NT2/D1 (cell line): ENCODE measurements at places on chromosomes 1 and 21.
A peak's percentile ranks its signal among the peaks of the same experiment; 100 is the strongest.

DNA sequence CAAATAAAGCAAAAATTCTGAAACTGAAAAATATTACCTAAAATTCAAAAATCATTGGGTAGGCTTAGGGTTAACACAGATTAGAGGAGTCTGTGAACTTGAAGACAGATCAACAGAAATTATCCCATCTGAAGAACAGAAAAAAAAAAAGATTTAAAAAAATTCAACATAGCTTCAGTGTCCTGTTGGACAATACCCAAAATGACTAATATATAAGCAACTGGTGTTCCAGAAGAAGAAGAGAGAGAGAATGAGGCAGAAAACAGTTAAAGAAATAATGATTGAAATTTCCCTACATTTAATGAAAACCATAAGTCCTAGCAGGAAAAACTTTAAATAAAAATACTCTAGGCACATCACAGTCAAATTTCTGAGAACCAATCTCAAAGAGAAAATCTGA is 31.5 kb downstream of the TMCO1 start:
- no peak for DNase-seq

- DNase-seq: no peak
Observed at GRCh38 chr1:67614511-67614934, 70.5 kb upstream of the GADD45A start.

DNA sequence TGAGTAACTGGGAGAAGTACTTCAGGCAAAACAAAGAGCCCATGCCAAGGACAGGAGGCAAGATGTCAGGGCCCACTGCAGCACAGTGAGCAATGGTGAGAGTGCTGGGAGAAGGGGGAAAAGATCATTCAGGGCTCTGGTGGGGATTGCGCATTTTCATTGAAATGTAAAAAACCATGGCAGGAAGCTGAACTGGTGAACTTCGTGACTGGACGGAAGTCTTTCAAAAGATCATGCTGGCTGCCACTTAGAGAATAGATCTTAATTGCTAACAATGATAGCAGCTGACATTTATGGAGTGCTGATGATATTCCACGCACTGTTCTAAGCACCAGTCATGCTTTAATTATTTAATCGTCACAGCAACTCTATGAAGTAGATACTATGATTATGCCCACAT is 107.0 kb downstream of the TGFBR3 start:
- peak; percentile 40 for DNase-seq

- no peak for DNase-seq
Observed at GRCh38 chr21:29396951-29397455, 98.3 kb downstream of the BACH1 start.

DNA sequence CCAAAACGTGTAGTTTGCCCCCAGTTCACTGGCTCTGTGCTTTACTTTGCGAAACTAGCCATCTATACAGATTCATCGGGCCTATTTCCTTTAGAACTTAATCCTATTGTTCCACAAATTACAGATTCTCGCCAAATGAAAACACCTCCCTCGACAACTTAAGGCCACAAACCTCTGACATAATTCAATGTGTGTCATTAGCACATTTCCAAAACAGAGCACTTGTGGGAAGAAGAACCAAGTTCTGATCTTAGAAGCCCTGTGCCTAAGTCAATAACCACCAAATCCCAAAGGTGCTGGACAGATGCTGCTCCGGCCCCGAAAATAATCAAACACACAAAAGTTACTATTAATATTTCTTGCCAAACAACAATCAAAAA is 93.9 kb downstream of the SLC45A1 start:
- no peak for DNase-seq

- DNase-seq: peak; percentile 63
Observed at GRCh38 chr1:209583408-209583807, at the start of gene CAMK1G. Gene CAMK1G (plus strand): TSS chr1:209583714. CDS start chr1:209594984, 11,270 bp downstream.

GRCh38 chr21:26116456-26117011 is 54.0 kb downstream of the APP start:
- DNase-seq: no peak

GRCh38 chr1:6198646-6199297 is 623 bp downstream of the RPL22 start:
- no peak for DNase-seq

- DNase-seq: no peak
Observed at GRCh38 chr1:198132060-198132781, 24.6 kb upstream of the NEK7 start.

- DNase-seq: no peak
Observed at GRCh38 chr1:41762251-41762650, 156.5 kb downstream of the HIVEP3 start.

DNA sequence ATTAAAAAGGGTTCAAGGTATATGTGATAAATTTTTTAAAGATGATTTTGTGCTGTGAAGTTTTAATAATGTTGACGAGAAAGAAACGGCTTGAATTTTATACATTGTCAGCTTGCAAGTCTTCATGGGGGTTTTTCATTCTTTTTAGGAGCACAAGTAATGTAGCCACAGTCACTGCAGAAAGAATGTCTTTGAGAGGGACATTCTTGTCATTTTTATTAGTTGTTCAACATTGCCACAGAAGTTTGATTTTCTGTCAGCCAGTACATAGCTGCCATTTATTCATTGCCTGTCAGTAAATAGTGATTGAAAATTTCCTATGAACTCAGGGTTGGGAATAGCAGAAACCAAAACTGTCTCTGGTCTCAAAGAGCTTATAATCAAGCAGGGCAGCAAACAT is 156.3 kb downstream of the DHRS3 start:
- DNase-seq: no peak

DNA sequence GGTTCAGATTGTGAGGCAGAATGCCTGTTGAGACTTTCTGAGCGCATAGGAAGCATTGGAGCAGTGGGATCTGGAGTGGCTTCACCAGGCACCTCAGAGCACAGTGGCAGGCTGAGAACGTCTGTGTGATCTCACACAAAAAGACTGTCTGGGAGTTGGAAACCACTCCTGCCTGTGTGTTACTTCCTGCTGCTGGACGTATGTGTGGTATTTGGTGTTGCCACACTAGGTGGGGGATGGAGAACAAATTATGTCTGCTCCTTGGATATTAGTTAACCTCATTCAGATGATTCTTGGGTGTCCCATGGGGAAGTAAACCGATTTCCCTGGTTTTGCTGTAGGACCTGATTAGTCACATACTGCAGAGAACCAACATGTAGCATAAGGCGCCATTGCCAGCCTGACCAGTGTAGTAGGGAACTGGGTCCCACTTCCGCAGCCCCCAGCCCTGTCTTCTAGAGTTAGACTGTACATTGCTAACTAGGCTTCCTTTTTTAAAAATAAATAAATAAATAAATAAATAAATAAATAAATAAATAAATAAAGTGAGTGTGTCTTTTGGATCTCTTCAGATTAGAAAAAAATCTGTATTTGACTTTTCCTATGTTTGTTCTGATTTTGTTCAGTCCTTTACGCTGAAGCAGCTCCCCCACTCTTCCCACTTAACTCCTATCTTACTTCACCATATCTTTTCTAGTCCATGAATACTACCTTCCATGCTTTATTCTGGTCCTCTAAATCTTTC is 26.9 kb downstream of the UCK2 start:
- no peak for DNase-seq

- no peak for DNase-seq
Observed at GRCh38 chr1:179269071-179269470, 24.5 kb upstream of the SOAT1 start.

GRCh38 chr1:245751726-245752470 is 597.1 kb downstream of the KIF26B start:
- DNase-seq: no peak

GRCh38 chr1:5979536-5980313 is 12.5 kb downstream of the NPHP4 start:
- no peak for DNase-seq

DNA sequence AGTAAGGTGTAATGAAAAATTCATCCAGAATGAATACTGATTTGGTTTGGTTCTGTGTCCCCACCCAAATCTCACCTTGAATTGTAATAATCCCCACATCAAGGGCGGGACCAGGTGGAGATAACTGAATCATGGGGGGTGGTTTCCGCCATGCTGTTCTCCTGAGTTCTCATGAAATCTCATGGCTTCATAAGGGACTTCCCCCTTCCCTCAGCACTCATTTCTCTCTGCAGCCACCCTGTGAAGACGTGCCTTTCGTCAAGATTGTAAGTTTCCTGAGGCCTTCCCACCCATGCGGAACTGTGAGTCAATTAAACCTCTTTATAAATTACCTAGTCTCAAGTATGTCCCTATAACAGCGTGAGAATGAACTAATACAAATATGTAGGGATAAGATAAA is 5.5 kb upstream of the SYNJ1 start:
- DNase-seq: no peak

GRCh38 chr1:26170472-26170821 is 739 bp downstream of the ZNF593 start:
- no peak for DNase-seq

- no peak for DNase-seq
Observed at GRCh38 chr1:16218674-16219071, 6.2 kb upstream of the ARHGEF19 start.

DNA sequence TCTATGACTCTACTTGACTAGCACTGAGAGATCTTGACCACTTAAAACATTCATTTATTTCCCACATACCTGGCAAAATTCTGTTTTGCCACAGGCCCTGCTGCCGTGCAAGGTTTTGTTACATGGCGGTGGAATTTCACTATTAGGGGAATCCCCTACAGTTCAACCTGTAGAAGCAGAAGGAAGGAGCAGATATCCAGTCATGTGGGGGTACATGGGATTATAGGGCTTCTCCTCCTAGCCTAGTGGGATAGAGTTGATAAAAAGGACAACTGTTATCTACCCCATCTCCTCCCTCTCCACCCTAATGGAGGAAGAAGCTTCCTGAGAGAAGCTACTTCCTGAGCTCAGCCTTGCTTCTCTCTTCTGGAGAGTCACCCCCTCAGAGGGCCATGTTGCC is 17.7 kb upstream of the PROK1 start:
- no peak for DNase-seq

GRCh38 chr1:91725989-91726721 is 159.8 kb downstream of the TGFBR3 start:
- no peak for DNase-seq

- DNase-seq: no peak
Observed at GRCh38 chr21:42286416-42286815, 28.8 kb downstream of the TFF3 start.

GRCh38 chr1:27374362-27375086 is at the start of gene FCN3:
Gene FCN3 (minus strand): TSS chr1:27374824. CDS start chr1:27374818, 6 bp downstream.
- no peak for DNase-seq

- DNase-seq: peak; percentile 77
Observed at GRCh38 chr1:20212685-20213331, 26.5 kb upstream of the PLA2G2C start.

DNA sequence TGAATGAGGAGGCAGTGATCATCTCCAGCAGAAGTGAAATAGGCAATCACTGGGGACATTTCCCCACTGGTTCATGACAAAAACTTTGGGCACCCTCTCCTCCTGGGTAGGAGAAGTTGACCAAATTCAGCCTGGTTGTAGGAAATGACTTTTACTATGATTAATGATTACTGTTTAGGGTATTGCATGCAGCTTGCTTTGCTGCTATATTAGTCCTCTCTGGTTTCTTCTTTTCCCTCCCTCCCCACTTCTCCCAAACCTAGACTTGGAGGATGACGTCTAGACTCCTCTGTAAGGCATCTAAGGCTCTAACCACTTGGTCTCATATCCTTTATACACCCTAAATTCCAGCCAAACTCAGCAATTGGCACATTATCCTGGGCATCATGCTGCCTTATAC is 3.4 kb upstream of the RGS16 start:
- no peak for DNase-seq
